Activated T-helper 1 cell treated with Interleukin-2 at 50 U/mL for 16 hours (primary cell): ENCODE measurements at places on chromosomes 4 and X.

DNA sequence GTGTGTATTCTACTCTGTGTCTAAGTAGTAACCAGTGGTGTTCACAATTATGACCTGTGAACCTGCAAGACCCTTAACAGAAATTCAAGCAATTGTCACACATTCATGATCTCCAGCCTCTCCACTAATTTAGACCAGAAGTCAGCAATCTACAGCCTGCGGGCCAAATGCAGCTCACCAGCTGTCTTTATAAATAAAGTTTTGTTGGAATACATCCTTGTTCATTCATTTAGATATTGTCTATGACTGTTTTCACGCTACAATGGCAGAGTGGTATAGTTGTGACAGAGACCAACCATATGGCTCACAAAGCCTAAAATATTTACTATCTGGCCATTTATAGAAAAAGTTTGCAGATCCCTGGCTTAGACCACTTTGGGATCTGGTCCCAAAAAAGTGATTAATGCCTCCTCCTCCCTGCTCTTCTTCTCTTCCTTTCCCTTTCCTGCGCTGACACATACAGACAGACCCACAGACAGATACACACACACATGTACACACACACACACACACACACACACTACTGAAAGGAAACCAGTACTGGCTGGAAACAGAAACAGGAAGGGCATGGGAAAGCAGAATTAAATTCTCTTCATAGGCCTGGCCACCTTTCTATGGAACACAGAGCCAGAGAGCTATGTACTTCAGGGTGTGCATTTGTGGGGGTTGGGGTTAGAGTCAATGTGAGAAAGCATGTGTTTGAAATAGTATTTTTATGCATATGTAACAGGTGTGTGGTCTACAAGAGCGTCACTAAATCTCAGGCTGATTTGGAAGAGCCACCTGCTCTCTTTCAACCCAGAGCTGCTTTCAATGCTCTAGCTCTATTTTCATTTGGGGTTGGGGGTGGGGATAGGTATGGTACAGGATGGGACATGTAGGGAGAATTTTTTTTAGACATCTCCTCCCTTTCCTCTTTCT is 49.7 kb upstream of the TMEM164 start:
- DNase-seq = no peak

DNA sequence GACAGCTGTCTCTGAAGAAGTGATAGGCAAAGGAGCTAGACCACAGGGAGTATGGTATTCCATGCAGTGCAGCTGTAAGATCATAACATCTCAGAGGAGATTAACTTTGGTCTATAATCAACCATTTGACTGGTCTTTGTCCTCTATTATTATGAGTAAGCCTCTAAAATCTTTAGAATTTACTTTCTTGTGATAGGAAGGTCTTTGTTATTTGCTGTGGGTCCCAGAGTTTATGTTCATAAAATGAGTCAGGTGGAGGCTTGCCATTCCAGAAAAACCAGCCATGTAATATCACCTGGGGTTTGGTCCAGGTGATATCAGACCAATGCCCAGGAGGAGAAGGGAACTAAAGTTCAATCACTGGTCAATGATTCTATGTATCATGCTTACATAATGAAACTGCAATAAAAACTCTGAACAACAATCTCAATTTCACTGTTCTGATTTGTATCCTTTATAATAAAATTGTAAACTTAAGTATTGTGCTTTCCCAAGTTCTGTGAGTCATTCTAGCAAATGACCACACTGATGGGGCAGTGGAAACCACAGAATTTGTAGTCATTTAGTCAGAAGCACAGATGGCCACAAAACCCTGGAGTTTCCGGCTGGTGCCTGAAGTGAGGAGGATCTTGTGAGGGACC is 239.6 kb upstream of the TRAM1L1 start:
- DNase-seq = no peak

DNA sequence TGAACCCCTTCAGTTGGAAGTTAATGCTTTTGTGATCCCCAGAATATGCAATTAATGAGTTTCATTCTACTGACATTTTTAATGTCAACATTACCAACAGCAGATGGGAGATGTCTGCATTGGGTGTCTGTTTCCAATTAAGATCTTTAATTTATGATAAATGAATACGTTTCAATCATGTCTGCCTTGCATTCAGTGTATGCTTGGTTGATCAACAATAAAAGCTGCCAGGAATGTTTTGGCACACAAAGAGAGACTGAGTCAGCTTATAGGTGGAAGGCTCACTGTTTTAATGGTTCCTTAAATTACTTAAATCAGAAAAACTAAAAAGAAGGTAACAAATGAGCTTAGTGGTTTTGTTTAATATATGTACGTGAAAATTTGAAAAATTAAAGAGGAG is 359.9 kb upstream of the CNKSR2 start:
- no peak for DNase-seq

DNA sequence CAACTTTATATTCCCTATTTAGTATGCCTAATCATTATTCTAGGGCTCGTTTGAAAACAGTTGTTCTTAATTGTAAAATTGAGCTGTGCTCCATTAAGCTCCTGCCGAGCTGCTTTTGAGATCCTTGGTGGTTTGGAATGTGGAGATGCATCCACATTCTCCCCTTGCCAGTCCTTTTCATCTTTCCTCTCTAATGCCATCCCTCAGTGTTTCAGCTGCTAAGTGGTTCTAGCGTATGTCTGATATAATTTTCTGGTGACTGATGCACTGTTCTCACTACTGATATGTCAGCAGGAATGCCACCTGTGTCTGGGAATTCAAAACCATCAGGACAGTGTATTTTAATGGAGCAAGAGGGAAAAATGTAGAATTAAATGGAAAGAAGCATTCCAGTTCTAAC is 1085.0 kb downstream of the CCSER1 start:
- no peak for DNase-seq

GRCh38 chrX:122196343-122196742 is 987.7 kb upstream of the GRIA3 start:
- DNase-seq = no peak

GRCh38 chrX:127037159-127037558 is 217.6 kb downstream of the PRR32 start:
- no peak for DNase-seq

DNA sequence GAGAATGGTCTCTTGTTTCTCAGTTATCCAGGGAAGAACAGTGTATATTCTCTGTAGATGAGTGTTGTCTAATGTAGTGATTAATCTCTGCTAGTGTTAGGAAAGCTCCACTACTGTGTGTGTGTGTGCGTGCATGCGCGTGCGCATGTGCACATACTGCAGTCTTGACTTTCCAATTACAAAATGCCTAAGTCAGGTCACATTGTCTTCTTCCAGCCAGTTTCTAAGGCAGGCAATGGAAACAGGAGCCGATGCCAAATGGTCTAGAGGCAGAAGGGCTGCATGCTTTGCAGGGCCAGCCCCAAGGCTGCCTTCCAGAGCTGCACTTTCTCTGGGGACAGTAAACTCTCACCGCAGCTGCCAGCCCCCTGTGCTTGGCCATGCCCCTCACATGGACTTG is 30.5 kb upstream of the NAP1L5 start:
- no peak for DNase-seq

DNA sequence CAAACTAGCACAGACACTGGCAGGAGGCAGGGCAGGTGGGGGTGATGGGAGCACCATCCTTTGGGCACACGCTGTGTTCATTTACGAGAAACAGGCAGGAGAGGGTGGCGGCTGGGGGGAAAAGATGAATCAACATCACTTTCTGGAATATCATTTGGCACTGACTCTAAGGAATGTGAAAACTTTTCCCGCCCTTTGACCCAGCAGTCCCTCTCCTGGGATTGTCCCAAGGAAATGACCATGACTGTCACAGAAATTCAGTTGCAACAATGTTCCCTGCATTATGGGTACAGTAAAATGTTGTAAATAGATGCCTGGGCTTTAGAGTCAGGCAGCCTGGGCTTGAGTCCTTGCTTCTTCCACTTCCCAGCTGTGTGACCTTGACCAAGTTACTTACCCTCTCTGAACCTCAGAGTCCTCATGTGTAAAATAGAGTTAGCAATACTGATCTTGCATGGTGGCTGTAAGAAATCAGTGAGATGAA is 58.6 kb downstream of the ABLIM2 start:
- DNase-seq = no peak
